Activated naive CD8-positive, alpha-beta T cell treated with anti-CD3 and anti-CD28 coated beads for 36 hours (primary cell): ENCODE measurements at places on chromosomes 2 and 18.
A peak's percentile ranks its signal among the peaks of the same experiment; 100 is the strongest.

- no peaks in the 10 kb centered on the region for H3K36me3 ChIP-seq
- DNase-seq, result no peak
- no peaks in the 10 kb centered on the region for H3K4me1 ChIP-seq
These were observed 36.5 kb downstream of the HS1BP3 start for GRCh38 chr2:20614201-20615067.

DNA sequence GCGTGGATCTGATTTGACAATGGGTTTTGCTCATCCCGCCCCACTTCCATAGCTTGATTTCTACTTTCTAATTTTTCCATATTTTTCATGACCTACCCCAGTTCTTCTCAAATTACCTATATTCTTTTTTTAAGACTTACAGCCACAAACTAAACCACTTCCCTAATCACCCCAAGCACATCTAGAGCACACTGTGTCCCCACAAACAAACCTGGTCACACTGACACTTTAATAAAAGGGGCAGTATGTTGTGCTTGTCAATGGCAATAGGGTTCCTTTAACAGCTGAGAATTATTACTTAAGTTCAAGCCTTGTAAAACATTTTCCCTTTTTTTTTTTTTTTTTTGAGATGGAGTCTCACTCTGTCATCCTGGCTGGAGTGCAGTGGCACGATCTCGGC lies 47.1 kb downstream of the MREG start:
- DNase-seq, result no peak
- peaks cover 24% of the 10 kb centered on the region for H3K4me1 ChIP-seq
- H3K36me3 ChIP-seq, result peaks cover 20% of the 10 kb centered on the region
- no peak overlapping the region for H3K27ac ChIP-seq
- no peak overlapping the region for H3K4me3 ChIP-seq
- H3K27me3 ChIP-seq, result no peaks in the 10 kb centered on the region

GRCh38 chr2:157830696-157831570 lies 45.2 kb downstream of the ACVR1 start:
- H3K36me3 ChIP-seq, result peaks cover 6% of the 10 kb centered on the region
- H3K4me1 ChIP-seq, result peaks cover 14% of the 10 kb centered on the region
- no peak overlapping the region for H3K4me3 ChIP-seq
- no peak for DNase-seq

DNA sequence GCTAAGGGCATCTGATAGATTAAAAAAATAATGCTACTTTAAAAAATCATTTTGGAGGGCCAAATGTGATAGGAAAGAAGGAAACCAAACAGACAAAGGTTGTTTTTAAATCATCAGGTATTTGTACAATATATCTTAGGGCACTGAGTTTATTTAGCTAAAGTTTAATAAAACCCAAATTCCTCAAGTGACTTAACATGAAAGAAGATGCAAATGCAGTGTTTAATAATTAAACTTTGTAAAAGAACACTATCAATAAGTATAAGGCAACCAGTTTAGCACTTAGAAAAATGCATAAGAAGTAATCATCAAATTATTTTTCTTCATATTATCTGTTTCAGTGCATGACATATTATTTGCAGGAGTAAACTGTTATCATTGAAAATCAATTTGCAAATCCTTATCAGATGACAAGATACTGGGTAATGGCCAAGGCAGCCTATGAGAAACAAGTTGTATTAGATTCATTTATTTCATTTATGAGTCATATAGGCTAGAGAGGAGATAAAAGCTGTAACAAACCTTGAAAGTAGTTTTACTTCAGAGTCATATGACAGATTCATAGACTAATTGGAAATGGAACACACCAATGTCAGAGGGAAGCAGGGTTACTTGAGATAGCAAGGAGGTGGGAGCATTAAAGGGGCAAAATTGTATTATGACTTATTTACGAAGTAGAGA lies 165.5 kb downstream of the GCA start:
- H3K4me1 ChIP-seq, result no peaks in the 10 kb centered on the region
- H3K4me3 ChIP-seq, result no peak overlapping the region
- no peak for DNase-seq
- H3K27ac ChIP-seq, result no peak overlapping the region
- no peaks in the 10 kb centered on the region for H3K27me3 ChIP-seq

DNA sequence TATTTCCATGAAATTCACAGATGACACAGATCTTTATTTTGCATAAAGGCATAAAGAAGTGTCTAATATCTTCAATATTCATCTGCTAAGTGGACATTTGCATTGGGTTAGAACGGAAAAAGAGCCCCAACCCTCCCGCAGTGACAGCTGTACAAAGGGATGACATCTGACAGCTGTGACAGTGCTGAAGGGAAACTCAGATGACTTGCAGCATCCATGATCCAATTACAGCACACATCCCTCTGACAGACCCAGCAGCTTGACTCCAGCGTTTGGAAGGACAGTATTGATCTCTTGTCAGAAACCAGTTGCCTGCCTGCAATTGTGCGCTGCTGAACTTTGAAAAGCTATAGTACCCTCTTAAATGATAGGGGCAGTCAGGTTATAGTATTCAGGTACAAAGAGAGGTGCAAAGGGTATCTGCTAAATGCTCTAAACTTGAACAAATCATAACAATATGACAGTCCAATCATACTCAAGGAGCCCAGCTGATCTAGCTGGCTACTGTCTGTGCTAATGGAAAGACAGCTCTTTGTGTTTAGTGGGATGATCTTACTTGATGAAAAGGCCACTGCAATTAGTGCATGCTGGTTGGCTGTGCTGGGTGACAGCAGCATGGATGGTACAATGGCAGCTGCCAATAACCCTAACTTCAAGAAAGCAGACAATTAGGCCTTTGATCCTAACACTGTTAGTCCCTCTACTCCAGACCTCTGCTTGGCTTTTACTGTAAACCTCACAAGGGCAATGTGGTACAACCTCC lies 599.2 kb downstream of the NR4A2 start:
- H3K27me3 ChIP-seq, result no peaks in the 10 kb centered on the region
- no peak for DNase-seq
- H3K27ac ChIP-seq, result no peak overlapping the region
- no peak overlapping the region for H3K4me3 ChIP-seq

DNA sequence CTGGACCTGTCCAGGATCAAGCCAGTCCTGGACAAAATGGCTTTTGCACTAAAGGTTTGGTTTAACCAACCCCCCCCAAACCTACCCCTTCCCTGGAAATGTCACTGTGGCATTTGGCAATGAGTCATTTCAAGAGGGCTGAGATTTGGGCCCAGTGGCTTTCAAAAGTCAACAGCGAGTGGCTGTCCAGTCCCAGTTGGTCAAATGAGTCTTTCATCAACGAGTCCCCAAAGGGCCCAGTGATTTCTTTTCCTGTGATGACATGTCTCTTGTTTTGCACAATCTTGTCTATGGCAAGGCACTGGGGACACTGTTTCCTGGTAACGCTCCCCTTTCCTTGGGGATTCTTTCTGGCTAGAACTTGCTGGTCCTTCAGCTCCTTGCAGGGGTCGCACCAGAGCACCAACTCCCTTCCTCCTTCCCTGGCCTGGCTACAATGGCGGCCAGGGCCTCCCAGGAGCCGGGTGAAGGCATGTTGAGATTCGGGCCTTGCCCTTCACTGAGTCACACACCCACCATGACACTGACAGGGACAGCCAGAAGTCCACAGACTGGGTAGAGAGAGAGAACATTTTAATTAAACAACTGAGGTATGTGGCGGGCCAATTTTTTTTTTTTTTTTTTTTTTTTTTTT lies 87.2 kb downstream of the SMAD7 start:
- peaks cover 5% of the 10 kb centered on the region for H3K36me3 ChIP-seq
- H3K4me3 ChIP-seq, result no peak overlapping the region
- H3K4me1 ChIP-seq, result peaks cover 6% of the 10 kb centered on the region
- no peak for DNase-seq
- H3K27ac ChIP-seq, result no peak overlapping the region
- no peaks in the 10 kb centered on the region for H3K27me3 ChIP-seq

DNA sequence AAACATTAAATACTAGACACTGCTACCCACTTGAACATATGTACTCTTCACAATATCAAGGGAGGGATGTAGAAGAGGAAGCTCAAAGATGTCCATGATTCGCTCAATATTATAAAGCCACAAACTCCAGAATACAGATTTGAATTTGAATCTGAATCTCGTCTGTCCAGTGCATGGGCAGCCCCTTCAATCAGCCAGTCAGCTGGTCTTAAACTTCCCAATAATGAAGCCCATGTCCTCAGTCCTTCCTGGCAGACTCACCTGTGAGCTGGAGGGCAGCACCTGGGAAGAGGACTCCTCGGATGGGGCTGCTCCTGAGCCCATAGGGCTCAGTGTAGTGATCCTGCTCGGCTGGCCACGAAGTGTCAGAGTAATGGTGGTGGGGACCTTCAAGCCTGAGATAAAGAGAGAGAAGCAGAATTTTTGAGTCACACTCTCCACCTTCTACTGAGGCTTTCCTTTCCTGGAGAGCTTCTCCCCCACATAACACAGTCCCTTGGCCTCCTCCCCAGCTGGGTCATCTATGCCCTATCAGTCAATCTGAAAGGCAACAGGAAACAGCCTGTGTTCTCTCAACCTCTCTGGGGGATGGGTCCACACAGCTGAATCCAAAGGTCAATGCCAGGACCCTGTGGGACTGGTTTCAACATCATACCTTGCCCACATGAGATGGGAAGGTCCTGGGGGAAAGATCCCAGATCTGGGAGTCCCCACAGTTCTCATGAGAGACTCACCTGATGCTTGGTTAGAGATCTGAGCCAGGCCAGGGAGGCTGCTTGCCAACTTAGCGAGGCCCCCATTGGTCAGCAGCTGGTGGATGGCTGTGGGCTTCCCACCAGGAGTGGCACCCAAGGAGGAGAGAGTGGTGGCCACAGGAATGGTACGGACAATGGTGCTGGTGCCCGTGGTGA lies 36.5 kb downstream of the KANSL3 start:
- peak overlapping the region; percentile 57 for H3K27ac ChIP-seq
- no peaks in the 10 kb centered on the region for H3K27me3 ChIP-seq
- H3K4me1 ChIP-seq, result peaks cover 18% of the 10 kb centered on the region
- DNase-seq, result no peak

DNA sequence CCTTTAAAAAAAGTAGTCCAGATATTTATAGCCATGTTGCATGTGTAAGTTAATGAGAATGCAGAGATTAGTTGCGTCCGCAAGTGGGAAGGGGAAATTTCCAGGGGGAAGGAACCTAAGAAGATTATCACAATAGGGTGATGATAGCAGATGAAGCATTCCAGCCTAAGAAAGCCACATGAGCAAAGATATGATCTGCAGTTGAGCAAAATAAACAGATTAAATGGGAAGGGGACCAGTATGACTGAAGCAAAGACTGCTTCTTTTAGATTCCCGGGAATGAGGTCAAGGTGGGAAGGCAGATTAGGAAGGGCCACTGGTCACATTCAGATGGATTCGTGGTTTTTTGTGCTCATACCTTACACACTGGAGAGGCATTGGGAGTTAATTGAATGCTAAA lies 154.6 kb upstream of the CDH2 start:
- no peak overlapping the region for H3K27ac ChIP-seq
- H3K36me3 ChIP-seq, result no peaks in the 10 kb centered on the region
- H3K4me3 ChIP-seq, result no peak overlapping the region
- H3K4me1 ChIP-seq, result no peaks in the 10 kb centered on the region
- no peaks in the 10 kb centered on the region for H3K27me3 ChIP-seq
- no peak for DNase-seq

DNA sequence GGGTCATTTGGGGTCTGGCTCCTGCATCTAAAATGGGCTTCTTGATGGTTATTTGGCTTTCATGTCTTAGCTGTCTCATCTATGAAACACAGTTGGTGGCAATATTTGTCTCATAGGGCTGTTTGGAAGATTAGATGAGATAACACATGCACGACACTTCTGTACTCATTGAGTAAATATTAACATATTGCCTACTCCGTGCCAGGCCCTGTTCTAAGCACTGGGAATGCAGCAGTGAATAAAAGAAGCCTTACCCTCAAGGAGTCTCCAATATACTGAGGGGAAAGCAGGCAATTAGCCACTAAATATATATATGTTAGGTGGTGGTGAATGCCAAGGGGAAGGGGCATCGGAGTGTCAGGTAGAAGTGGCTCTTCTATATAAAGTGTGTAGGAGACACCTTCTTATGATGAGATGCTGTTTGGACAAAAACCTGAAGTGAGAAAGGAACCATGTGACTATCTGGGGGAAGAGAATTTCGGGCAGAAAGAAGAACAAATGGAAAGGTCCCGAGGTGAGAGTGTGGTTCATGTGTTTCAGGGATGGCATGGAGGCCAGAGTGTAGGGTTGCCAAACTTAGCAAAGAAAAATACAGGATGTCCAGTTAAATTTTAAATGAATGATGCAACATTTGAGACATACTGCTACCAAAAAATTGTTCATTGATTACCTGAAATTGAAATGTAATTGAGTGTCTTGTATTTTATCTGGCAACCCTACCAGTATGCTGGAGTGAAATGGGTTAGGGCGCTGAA lies 11.8 kb downstream of the SLC3A1 start:
- H3K4me1 ChIP-seq, result no peaks in the 10 kb centered on the region
- H3K27ac ChIP-seq, result no peak overlapping the region
- H3K4me3 ChIP-seq, result no peak overlapping the region
- DNase-seq, result no peak

DNA sequence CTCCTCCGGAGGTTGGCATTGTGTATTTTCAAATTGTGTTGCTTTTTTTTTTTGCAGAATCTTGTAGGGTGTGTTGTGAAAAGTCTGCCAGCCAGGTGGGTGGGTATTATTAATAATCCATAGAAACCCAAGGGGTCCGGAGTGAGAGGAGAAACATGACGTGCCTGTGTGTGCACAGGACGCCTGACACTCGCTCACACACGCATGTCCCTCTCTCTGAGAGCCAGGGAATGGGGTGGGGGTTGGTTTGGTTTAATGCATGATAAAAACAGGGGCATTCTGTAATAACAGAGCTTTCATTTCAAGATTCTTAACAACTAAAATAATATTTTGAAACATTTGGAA lies 224.8 kb downstream of the FAM210A start:
- peaks cover 39% of the 10 kb centered on the region for H3K36me3 ChIP-seq
- no peak for DNase-seq
- no peak overlapping the region for H3K27ac ChIP-seq
- no peaks in the 10 kb centered on the region for H3K27me3 ChIP-seq
- H3K4me3 ChIP-seq, result no peak overlapping the region
- peaks cover 41% of the 10 kb centered on the region for H3K4me1 ChIP-seq

GRCh38 chr2:70850925-70851324 lies 15.3 kb upstream of the CD207 start:
- peak overlapping the region; percentile 75 for H3K27ac ChIP-seq
- no peaks in the 10 kb centered on the region for H3K36me3 ChIP-seq
- no peaks in the 10 kb centered on the region for H3K27me3 ChIP-seq
- no peak overlapping the region for H3K4me3 ChIP-seq
- H3K4me1 ChIP-seq, result peaks cover 33% of the 10 kb centered on the region
- no peak for DNase-seq

DNA sequence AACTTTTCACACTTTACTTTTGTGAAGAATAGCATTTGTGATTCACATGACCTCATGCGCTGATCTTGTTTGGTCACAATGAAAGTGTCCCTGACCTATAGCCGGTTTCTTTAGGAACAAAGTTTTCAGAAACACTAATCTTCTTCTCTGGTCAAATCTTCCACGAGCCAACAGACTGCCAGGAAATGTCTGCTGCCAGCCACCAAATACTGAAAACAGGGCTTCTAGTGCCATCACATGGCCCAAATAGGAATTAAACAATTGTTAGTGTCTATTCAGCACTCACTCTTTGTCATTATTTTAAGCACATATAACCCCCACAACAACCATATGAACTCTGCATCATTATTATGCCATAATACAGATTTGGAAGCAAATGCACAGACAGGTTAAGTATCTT lies 286.5 kb upstream of the SYT4 start:
- H3K36me3 ChIP-seq, result no peaks in the 10 kb centered on the region
- no peak for DNase-seq
- H3K4me1 ChIP-seq, result no peaks in the 10 kb centered on the region
- H3K27ac ChIP-seq, result no peak overlapping the region
- no peak overlapping the region for H3K4me3 ChIP-seq

- H3K4me3 ChIP-seq, result no peak overlapping the region
- no peaks in the 10 kb centered on the region for H3K36me3 ChIP-seq
- H3K27me3 ChIP-seq, result peaks cover 26% of the 10 kb centered on the region
- H3K4me1 ChIP-seq, result peaks cover 3% of the 10 kb centered on the region
These were observed 5.4 kb upstream of the IGFBP5 start for GRCh38 chr2:216700781-216701180.
